ENCODE measurements at places on chromosomes 2 and 18.
A peak's percentile ranks its signal among the peaks of the same experiment; 100 is the strongest.

DNA sequence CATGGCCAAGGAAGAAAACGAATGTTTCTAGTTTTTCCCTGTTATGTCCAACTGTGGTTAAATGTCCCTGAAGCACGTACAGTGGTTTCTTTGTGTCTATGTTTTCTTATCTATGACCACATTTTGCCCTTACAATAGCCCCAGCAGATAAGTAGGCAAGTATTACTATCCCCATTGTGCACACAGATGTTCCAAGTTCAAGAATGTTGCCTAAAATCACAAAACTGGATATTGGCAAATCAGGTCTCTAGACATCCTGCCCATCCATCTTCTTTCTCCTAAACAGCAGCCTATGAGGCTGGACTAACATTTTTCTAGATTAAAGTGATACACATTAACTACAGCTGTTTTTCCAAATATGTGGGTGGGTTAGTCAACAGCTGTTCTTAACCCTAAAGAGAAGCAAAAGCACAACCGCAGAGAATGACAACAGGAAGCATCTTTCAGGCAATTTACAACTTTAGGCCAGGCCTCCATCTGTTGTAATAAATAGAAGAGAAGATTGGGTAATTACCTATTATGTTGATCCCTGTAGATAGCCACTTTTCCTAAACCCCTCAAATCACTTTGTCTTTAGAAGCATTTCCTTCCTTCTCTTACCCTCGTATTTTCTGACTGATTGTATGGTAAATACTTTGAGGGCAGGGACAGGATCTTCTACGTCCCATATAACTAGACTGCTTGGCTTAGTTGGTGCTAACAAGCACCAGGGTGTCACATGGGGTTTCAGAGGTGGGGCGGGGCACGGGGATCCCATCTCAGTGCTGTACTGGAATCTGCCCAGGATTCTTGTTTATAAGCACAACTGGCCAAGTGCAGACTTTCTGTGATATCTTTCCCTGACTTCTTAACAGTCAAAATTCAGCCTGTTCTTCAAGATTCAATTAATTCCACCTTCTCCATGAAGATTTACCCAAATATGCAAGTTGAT lies 132.1 kb upstream of the SETBP1 start:
- DNase-seq, result peak; percentile 88

GRCh38 chr2:138036522-138036921 lies 72.2 kb downstream of the HNMT start:
- no peak for DNase-seq

GRCh38 chr18:36580266-36580665 lies 248.5 kb downstream of the TPGS2 start:
- DNase-seq, result no peak

- no peak for DNase-seq
Measured at GRCh38 chr2:150911766-150912280, 349.8 kb downstream of the RBM43 start.

DNA sequence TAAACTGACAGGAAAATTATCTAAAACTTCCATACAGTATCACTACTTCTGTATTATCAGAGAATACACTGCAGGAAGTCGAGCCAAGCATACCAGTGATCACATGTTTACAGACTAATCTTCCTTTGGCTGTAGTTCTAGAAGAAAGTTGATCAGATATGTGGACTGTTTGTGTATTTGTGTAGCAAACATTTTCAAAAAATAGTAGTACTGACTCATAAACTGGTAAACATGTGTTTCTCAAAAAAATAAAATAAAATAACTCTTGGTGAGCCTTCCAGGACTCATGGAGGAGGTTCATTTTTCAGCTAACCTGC lies 148.9 kb upstream of the SLC39A10 start:
- no peak for DNase-seq

DNA sequence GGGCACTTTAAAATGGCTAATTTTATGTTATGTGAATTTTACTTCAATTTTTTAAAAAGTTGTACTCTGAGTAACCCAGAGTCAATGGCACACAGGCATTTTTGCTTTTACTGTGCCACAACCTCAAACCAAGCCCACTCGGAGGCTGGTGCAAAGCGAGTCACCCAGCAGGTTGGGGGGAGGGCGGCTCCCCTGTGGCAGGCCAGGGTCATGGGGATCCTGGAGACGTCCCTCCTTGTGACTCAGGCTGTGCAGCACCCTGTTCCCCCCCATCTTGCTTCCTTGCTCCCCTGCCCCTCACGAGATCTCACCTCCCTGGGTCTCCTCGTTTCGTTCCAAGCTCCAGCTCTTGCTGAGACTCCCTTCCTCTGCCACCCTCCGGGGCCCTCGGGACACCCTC lies 58.6 kb downstream of the POMC start:
- DNase-seq, result no peak

DNA sequence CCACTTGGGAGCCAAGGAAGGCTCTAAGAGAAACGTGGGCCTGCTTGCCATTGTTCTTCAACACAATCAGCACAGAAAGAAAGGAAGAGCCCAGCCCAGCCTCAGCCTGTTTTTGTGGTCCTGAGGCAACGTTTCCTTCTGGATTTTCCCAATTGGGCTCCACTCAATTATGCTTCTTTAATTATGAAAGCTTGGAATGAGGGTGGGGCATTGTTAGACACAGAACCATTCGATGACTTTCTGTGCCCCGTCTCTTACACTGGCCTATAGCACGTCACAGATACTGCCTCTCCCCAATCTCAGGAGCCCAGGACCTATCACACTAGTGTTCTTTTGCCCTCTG lies 207.4 kb downstream of the ZFP36L2 start:
- DNase-seq, result no peak

GRCh38 chr2:112251271-112251670 lies 3.6 kb downstream of the ZC3H8 start:
- no peak for DNase-seq

GRCh38 chr2:85577386-85578242 lies at the start of gene VAMP8:
Gene VAMP8, plus strand, starts transcription at chr2:85577586. Its CDS starts 61 bp downstream, at chr2:85577647.
- no peak for DNase-seq

GRCh38 chr2:212117926-212118325 lies 420.7 kb downstream of the ERBB4 start:
- DNase-seq, result no peak

- no peak for DNase-seq
Measured at GRCh38 chr2:85792783-85793441, 39.1 kb downstream of the ATOH8 start.

DNA sequence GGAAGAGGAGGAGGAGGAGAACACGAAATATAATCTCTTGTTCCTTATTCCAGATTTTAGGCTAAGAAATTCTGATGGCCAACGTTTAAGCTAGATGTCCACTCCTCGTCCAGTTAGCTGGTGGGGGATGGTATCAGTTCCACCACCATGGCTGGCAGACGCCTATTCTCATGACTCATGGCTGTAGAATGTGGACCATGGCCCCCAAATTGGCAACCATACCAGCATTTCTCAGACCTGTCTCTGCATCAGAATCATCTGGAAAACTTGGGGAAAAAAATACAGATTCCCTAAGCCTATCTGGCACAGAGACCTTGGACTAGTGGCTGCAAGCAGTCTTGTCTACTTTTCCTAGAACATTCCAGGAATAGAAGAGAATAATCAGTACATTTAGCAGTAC lies 267.7 kb upstream of the SIX2 start:
- no peak for DNase-seq

DNA sequence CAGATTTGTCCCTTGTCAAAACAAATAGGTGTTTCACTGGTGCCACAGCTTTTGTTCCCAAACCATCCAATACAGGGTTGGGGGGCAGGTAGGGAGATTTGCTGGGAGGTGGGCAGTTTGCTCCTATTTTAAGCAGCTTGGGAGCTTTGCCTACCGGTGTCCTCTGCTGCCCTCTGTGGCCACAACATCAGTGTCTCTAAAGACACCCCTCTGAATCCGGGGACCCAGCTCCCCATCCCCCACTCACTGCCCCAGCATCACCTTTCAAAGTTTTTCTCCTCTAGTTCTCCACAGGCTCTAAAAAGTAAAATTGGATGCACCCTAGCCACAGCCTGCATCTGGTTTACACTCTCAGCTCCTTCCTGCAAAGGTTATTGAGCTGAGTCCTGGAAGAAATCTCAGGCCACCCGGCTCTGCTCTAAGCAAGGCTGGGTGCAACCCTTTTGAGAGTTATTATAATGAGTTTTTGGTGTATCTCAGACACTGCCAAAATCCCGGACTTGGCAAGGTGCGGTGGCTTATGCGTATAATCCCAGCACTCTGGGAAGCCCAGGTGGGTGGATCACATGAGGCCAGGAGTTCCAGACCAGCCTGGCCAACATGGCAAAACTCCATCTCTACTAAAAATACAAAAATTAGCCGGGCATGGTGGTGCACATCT lies 2.9 kb upstream of the EPAS1 start:
- DNase-seq, result no peak

GRCh38 chr2:151975460-151976414 lies 123.1 kb downstream of the CACNB4 start:
- DNase-seq, result no peak

DNA sequence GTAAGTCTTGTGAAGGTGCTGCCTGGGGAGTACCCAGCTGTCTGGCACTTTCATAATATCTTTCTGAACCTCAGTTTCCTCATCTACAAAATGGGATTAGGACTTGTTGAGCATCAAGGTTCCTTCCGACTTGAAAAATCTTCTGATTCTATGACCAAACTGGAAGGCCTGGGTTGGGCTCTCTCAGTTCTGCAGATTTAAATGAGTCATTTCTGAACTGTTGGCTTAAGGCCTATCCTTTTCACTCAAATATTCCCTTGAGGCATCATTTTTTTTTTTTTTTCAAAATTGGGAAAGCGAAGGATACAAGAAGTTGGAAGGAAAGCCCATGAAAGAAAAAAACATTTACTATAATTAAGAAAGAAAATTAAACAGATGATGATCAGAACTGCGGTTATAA lies 40.8 kb upstream of the CYP1B1 start:
- no peak for DNase-seq

GRCh38 chr2:20757405-20758090 lies 65.4 kb downstream of the LDAH start:
- DNase-seq, result no peak

DNA sequence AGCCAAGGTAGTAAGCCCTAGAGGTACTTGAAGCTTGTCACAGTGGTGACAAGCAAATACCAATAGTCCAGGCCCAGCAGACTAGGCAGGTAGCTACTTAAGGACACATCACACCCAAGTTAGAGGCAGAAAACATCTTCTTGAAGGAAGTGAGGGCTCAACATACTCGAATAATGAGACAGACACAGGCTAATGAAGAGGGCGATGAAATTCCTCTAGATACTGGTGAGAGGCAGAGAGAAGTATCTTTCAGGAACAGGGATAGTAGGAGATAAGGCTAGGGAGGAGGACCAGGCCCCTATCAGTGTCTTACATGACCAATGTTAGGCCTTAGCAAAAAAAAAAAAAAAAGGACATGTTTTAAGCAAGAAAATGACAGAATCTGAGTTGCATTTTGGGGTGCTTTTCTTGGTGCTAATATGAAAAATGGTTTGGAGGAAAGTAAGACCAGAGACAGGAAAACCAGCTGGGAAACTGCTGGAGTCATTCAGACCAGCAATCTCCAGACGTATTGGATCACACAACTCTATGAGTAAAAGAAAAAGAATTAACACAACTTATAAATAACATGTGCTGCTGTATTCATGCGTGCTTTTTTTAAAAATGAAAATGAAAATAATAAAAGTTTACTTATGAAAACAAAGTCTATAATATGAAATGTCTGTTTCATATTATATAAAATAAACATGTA lies 37.7 kb downstream of the COBLL1 start:
- DNase-seq, result no peak

GRCh38 chr2:10424051-10424450 lies 24.1 kb downstream of the ODC1 start:
- no peak for DNase-seq

- DNase-seq, result no peak
Measured at GRCh38 chr2:190649798-190650390, 1.0 kb downstream of the NAB1 start.

DNA sequence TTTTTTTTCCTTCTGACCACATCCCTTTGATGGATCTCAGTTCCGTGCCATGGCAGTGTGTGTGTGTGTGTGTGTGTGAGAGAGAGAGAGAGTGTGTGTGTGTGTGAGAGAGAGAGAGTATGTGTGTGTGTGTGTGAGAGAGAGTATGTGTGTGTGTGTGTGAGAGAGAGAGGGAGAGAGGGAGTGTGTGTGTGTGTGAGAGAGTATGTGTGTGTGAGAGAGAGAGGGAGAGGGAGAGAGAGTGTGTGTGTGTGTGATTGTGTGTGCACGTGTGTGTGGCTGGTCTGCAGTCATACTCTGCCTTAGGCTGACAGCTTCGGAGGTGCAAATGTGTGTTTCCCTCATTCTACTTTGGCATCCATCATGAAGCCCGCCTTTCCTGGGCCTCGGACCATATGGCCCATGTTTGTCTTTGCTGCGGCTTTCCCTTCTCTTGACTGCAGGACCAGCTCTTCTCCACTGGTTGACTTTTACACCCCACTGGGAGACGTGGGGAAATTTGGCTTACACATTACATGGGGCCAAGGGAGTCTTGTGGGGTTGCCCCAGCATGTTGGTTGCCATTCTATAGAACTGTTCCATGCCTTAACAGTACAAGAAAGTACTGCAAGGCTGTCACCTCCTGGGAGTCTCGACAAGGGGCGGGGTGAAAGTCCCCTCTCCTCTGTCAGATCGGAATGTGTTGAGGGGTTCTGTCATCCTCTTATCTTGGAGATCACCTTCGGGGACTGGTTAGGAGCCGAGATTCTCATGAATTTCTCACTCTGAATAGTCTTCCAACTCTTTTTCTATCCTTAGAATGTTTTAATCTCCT lies 21.6 kb downstream of the TSN start:
- DNase-seq, result no peak

- DNase-seq, result no peak
Measured at GRCh38 chr2:149745396-149746230, 158.0 kb upstream of the MMADHC start.

GRCh38 chr2:200618590-200619021 lies 32.8 kb downstream of the AOX1 start:
- peak; percentile 47 for DNase-seq

DNA sequence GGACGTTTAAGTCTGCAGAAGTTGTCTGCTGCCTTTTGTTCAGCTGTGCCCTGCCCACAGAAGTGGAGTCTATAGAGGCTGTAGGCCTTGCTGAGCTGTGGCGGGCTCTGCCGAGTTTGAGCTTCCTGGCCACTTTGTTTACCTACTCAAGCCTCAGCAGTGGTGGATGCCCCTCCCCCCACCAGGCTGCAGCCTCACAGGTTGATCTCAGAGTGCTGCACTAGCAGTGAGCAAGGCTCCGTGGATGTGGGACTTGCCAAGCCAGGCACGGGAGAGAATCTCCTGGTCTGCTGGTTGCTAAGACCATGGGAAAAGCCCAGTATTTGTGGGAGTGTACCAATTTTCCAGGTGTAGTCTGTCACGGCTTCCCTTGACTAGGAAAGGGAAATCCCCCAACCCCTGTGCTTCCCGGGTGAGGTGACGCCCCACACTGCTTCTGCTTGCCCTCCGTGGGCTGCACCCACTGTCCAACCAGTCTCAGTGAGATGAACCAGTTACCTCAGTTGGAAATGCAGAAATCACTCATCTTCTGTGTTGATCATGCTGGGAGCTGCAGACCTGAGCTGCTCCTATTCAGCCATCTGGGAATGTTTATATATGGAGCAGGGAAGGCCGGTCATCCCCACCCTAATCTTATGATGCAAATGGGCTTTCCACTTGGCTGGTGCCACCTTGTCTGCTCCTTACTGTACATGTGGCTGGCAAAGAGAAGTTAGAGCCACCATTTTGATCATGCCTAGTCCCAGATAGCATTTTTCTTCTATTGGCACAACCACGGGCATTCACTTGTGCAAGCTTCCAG lies 156.9 kb upstream of the ITGA6 start:
- no peak for DNase-seq

All from hematopoietic multipotent progenitor cell (in vitro differentiated cells).